ENCODE measurements at places on chromosomes 7 and 10.
A peak's percentile ranks its signal among the peaks of the same experiment; 100 is the strongest.

GRCh38 chr10:58618158-58618676, 105.5 kb downstream of the BICC1 start:
- no peak for DNase-seq

GRCh38 chr10:71294091-71294561, 24.9 kb upstream of the SLC29A3 start:
- DNase-seq, result no peak

- no peak for DNase-seq
Measured at GRCh38 chr10:11936389-11937152, 106.0 kb downstream of the UPF2 start.

- no peak for DNase-seq
Measured at GRCh38 chr10:70588255-70588654, 14.3 kb downstream of the PRF1 start.

DNA sequence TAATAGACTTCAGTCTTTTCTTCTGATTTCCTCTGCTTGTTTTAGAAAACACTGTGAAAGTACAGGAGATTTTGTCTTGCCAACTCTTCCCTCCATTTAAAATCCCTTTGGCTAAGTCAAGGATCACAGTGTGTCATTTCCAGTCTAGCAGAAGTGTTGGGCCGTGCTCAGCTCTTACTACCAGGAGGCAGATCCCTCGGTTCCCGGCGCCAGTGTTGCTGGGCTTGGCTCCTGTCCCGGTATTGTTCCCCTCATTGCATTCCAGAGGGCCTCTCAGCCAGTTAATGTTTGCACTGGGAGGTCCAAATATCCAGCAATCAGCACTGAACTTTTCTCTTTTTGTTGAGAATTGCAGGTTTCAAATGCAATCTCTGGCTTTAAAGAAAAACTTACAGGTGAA, 612.1 kb upstream of the MGMT start:
- DNase-seq, result no peak

DNA sequence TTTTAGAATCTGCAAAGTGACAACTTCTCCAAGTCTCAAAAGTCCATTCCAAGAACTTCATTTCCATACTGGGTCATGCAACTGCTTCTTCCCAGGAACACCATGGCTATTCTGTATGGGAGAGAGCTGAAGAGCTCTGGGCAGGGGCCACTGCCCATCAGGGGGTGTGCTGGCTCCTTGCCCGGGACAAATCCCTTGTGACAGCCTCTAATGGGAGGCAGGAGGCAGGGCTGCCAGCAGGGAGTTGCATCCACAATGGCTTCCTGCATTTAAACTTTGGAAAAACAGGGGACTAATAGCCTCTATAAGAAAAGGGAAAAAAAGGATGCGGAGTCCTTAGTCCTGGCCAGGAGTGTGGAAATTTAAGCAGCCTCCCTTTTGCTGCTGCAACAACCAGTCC, 18.4 kb upstream of the FRMD4A start:
- no peak for DNase-seq

DNA sequence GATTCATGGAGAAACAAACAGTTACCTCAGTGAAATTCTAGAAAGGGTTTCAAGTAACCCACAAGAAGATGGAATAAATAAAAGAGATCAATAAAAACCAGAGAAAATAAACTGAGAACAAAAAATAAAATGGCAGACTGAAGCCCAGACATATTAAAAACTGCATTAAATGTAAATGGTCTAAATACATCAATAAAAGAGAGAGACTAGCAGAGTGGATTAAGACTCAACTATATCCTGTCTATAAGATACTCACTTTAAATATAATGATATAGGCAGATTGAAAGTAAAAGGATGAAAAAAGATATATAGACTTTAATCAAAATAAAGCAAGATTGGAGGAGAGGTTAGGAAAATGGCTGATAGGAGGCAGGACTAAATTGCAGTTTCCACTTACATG, 18.8 kb upstream of the EBF3 start:
- no peak for DNase-seq

- DNase-seq, result no peak
Measured at GRCh38 chr10:52778511-52779392, 6.2 kb upstream of the MBL2 start.

- DNase-seq, result no peak
Measured at GRCh38 chr10:21638681-21639080, 104.6 kb downstream of the MLLT10 start.

- no peak for DNase-seq
Measured at GRCh38 chr7:81960026-81960425, 190.2 kb upstream of the HGF start.

DNA sequence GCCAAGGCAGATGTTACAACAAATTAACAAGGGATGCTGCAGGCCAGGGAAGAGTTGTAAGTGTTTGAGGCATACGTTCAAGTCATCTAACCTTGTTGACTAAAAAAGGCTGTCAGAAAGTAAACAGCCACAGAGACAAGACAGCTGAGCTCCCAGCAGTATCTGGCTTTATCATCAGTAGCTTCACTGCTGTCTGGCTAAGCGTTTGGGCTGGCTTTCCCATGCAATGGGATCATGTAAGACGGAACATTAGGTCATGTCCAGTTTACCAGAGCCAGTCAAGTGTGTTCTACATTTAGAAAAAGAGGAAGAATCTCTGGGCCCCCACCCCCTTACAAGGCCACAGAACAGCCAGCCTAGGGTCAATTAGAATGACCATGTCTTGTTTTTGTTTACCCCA, 51.3 kb upstream of the GSAP start:
- no peak for DNase-seq

GRCh38 chr10:127243490-127244272, 47.3 kb upstream of the INSYN2A start:
- peak; percentile 45 for DNase-seq

DNA sequence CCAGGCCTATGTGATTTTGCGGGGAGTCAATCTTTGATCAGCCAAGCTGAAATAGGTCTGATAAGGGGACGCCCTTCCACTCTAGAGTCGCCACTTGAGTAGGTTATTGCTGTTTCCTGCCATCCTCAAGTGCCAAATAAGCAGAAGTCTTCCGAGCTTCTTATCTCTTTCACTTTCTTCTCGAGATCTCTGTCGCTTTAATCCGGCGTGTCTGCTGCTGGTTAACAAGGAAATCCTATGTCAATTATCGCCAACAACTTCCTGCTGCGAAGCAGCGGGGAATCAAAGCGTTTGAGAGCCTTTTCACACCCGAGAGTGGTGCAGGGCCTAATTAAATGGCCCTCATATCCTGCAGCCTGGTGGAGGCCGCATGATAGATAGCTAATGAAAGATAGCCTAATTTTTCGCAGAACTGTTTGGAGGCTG, 215.9 kb downstream of the RAB11FIP2 start:
- DNase-seq, result peak; percentile 27

DNA sequence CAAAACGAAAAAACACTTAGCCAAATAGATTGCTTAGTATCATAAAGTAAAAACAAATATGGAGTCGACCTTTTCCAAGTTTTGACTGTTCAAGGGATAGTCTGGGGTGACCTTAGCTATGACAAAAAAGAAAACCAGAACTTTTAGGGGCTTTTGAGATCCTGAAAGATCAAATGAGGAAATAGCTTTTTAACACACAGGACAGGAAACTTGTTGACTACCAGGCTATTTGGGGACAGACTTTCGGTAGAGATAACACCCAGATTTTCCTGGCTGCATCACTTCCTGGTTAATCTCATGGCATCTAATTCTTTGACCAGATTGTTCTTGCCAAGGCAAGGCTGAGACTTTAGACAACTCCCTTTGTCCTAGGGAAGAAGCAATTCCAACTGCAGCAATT, 34.5 kb upstream of the EGR2 start:
- no peak for DNase-seq

GRCh38 chr10:93854975-93855374, 38.8 kb upstream of the SLC35G1 start:
- no peak for DNase-seq
